ENCODE measurements at places on chromosomes 6 and 20.

- DNase-seq, result no peak
Observed at GRCh38 chr6:53984581-53984980, 126.7 kb upstream of the MLIP start.

DNA sequence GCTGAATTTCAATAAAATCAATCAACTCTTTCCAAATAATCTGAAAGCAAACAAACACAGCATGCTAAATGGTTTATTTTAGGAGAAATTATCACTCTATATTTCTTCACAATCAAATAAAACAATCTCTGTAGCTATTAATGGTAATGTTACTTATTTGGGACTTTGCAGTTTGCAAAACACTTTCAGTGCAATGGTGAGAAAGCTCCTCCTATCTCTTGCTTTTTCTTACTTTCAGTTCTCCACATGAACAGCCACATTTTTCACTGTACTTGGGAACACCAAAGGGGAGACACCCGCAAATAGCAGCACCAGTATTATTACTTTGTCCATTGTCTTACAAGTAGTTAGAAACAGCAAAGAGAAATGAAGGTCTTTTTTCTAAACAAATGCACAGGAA is 92.4 kb downstream of the DST start:
- DNase-seq, result no peak

DNA sequence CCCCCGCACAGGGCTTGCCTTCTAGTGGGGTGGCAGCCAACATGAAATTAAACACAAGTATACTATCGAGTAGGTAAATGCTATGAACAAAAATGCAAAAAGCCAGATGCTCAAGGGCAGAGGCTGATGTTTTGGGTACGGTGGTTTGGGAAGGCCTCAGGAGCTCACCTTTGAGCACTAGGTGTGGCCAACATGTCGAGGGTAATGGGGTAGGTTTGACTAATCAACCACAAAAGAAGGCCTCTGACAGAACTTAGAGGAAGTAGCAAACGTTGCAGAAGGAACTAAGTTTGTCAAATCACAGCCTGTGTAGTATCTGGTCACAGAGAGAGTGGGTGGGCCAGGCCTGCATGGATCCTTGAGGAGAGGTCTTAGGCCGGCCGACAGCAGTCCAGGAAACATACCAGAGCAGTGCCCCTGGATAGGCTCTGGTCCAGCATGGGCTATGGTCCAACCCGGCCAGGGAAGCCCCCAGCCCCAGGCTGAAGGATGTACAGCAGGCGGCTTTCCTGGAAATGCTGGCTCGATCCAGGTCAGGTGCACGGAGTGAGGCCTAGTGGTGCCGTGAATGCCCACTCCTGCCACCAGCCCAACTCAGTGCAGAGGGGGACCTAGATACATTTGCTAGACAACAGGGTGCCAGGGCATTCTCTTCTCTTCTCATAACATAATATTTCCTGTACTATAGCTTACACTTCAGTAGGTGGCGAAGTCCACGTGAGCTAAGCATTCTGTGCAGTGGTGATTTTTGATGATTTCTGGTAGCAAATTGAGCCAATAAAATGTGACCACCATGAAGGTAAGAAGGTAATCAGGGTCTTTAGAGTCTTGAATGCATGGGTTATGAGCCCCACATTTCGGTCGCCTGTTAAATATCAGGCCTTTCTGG is 56.3 kb upstream of the CD93 start:
- no peak for DNase-seq

- DNase-seq, result no peak
Observed at GRCh38 chr20:10619427-10619826, 54.4 kb downstream of the JAG1 start.
